ENCODE measurements at places on chromosomes 3 and 15.

DNA sequence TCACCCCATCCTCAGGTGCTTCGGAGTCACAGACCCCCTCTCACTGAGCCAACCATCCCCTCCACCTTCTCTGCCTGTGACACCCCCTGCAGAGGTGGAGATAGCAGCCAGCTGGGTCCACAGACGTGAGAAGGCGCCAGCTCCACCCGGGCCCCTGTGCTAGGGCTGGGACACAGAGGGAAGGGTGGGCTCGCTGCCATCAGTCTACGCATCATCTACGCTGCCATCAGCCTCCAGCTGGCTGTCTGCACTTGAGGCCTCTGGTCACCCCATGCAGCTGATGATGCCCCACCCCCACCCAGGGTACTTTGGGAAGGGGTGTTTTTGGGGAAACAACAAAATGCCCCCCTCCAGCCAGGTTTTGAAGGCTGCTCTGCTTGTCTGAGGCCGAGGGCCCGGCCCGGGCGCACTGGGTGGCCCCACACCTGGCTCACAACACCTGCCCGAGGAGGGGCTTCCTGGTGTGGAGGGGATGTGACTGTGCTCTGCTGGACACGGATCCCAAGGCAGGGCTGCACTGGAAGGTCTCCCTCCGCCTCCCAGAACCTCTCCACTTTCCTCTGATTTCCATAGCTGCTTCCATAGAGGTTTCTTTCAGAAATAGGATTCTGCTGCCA, 163.4 kb upstream of the IQSEC1 start:
- no peak for DNase-seq

DNA sequence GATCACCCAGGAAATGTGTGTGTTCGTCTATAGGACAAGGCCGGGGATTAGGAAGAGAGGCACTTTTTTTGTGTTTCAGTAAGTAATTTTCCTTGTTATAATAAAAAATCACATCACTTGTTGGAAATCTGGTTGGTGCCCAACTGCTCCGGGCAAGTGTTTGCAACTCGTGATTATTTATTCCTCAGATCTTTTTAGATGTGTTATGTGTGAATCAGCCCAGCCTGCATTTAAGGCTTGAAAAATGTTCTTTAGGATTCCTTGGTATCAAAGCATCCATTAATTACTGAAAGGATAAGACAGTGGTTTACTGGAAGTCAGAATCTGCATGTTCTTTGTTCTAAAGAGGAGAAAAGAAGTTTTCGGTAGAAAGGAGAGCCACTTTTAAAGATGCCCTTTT, 345.6 kb downstream of the FEZF2 start:
- no peak for DNase-seq

GRCh38 chr15:85430406-85431204, 50.2 kb downstream of the AKAP13 start:
- DNase-seq = no peak

DNA sequence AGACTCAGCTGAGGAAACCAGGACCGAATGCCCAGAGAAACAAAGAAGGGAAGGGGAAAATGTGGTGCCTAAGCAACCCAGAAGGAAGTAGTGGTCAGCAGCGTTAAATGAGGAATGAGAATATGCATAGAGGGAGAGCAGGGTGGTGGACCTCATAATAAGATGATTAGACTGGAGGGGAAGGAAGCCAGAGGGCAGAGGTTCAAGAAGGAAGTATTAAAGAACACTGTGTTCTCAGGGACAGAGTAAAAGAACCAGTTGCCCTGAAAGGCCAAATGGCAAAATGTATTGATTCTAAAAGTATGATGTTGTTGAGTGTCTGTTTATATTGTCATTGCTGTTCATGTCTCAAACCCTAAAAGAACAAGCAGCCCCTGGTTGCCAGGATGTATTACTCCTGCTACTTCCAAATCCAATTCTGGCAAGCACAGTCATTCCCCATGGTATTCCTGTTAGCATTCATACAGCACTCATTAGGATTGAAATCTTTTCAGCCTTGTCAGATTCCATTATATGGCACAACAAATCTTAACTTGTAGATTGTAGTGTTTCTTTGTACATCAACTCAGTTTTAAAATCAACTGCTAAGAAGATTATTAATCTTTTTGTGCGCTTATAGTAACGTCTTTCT, 23.4 kb downstream of the P2RY1 start:
- no peak for DNase-seq

- no peak for DNase-seq
Observed at GRCh38 chr15:40282869-40283614, at the start of gene ANKRD63. Gene ANKRD63 (minus strand): TSS chr15:40283064. CDS start chr15:40282586, 478 bp downstream.

DNA sequence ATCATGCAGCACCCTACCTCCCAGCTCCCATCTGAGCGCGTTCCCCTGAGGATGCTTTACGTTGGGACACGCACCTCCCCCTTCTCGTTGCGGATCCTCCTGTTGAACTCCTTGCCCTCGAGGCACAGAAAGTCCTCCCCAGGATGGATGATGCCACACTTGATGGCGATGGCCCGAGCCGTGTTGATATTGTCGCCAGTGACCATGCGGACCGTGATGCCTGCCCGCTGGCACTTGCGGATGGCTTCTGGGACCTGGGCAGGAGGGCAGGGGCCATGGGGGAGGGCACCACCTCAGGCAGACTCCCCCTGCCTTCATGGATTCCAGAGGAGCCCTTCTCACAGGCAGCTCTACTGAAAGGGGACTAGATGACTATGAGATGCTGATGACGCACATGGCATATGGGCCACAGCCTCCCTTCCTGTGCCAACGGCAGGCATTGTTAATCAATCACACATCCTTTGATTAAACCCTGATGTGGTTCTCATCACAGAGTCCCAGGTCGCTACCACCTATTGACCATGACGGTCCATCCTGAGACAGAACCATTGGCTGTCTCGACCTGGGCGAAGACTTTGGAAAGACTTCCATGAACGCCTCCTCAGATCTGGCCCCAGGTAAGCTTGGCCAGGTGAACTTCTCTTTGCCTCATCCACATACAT, 29.5 kb upstream of the SEC13 start:
- no peak for DNase-seq

- DNase-seq = no peak
Observed at GRCh38 chr3:66405701-66406091, 95.1 kb downstream of the LRIG1 start.

DNA sequence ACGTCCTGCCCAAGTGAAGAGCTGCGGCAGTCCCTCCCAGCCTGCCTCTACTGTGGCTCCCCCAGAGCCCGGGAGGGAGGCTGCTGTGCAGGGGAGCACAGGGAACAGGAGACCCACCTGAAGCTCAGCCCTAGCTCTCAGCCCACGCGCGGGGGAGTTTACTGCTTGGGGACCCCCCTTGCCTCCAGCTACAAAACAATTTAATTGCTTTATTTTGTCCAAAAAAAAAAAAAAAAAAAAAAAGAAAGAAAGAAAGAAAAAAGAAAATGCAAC, 78.1 kb downstream of the CLDN11 start:
- DNase-seq = no peak

GRCh38 chr15:60021589-60022378, 17.7 kb downstream of the FOXB1 start:
- DNase-seq = no peak

- DNase-seq = no peak
Observed at GRCh38 chr3:178295292-178295912, 240.8 kb upstream of the KCNMB2 start.

DNA sequence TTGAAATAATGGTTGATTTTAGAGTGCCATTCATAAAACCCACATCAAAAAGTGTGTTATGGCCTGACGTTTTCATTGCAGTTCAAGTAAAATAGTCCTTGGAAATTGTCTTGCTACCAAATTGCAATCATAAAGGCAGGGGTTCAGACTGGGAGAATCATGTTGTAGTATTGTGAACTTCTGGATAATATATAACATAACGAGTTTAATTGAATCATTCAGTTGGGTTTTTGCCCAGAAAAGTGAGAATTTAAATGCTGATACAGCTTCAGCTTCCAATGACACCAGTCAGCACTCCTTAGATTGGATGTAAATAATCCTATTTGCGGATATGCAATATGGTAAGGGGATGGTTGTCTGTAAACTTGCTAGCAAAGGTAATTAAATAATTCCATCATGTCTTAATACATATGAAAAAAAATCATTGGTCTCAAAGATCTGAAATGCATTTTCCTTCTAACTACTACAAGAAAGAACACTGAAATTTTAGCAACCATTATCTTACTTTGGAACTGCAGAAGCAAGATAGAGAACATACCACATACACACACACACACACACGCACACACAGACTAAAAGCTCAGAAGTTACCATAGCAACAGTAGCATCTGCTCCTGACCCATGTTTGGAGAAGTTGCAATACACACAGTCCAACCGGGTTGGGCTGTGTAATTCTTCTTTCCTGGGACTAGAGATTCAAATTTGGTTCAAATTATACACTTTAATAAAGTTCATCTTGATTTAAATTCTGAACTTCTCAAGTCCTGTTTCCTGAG, 686.2 kb upstream of the NR2F2 start:
- DNase-seq = no peak

- DNase-seq = peak; percentile 29
Observed at GRCh38 chr3:16174389-16174788, at the start of gene GALNT15. Gene GALNT15 (plus strand): TSS chr3:16174680. CDS start chr3:16175152, 472 bp downstream.

DNA sequence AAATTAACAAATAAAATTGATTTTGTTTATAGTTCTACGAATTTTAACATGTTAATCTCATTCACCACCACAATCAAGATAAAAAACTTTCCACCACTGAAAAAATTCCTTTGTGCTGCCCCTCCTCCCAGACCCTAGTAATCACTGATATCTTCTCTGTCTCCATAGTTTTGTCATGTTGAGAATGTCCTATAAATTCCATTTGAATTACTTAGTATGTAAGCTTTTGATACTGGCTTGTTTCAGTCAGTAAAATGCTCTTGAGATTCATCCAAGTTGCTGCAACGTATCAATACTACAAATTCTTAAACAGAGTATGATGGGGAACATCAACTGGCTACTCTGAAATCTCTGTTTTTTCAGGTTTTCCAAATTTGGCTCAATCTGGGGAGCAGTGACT, 129.6 kb downstream of the CTNNB1 start:
- no peak for DNase-seq

DNA sequence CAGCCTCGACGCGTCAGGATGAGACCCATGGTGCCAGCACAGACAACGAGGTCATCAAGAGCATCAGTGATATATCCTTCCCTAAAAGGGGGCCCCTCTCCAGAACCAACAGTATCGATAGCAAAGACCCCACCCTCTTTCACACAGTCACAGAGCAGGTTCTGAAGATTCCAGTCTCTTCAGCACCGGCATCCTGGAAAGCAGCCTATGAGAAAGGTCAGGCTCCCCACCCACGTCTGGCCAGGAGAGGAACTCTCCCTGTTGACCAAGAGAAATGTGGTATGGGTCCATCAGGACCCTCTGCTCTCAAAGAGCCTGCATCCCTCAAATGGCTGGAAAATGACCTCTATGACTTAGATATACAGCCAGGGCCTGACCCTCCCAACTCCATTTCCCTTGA, 11.6 kb downstream of the ANKRD34C start:
- no peak for DNase-seq

- no peak for DNase-seq
Observed at GRCh38 chr15:96066852-96067495, 263.5 kb upstream of the NR2F2 start.

DNA sequence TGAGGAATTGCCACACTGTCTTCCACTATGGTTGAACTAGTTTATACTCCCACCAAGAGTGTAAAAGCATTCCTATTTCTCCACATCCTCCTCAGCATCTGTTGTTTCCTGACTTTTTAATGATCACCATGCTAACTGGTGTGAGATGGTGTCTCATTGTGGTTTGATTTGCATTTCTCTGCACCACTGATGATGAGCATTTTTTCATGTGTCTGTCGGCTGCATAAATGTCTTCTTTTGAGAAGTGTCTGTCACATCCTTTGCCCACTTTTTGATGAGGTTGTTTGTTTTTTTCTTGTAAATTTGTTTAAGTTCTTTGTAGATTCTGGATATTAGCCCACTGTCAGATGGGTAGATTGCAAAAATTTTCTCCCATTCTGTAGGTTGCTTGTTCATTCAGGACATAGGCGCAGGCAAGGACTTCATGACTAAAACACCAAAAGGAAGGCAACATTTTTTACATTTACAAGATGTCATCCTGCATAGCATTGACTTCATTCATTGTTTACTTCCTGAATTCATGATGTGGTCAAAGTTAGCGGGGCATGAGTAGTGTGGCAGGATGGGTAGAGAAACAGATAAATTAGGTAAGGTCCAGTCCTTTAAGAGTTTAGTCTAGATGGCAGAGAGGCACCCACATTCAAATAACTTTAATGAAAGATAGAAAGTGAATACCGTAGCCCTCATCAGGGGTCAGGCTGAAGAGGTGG, 45.1 kb upstream of the LPP start:
- DNase-seq = no peak

DNA sequence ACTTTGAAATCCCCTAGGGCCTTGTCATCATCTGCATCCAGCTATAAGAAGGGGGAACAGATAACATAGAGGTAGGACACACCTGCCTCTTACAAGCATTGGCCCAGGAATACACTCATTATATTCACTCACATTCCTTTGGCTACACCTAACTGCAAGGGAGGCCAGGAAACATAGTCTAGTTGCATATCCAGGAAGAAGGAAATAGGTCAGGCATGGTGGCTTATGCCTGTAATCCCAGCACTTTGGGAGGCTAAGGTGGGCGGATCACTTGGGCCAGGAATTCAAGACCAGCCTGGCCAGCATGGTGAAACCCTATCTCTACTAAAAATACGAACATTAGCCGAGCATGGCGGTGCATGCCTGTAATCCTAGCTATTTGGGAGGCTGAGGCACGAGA, 48.8 kb downstream of the GTPBP8 start:
- DNase-seq = no peak

- DNase-seq = no peak
Observed at GRCh38 chr3:123640740-123641462, 56.0 kb upstream of the HACD2 start.

GRCh38 chr3:104687362-104687761, 679.3 kb upstream of the ALCAM start:
- DNase-seq = no peak

GRCh38 chr3:37519661-37520060, 342.0 kb upstream of the CTDSPL start:
- no peak for DNase-seq

DNA sequence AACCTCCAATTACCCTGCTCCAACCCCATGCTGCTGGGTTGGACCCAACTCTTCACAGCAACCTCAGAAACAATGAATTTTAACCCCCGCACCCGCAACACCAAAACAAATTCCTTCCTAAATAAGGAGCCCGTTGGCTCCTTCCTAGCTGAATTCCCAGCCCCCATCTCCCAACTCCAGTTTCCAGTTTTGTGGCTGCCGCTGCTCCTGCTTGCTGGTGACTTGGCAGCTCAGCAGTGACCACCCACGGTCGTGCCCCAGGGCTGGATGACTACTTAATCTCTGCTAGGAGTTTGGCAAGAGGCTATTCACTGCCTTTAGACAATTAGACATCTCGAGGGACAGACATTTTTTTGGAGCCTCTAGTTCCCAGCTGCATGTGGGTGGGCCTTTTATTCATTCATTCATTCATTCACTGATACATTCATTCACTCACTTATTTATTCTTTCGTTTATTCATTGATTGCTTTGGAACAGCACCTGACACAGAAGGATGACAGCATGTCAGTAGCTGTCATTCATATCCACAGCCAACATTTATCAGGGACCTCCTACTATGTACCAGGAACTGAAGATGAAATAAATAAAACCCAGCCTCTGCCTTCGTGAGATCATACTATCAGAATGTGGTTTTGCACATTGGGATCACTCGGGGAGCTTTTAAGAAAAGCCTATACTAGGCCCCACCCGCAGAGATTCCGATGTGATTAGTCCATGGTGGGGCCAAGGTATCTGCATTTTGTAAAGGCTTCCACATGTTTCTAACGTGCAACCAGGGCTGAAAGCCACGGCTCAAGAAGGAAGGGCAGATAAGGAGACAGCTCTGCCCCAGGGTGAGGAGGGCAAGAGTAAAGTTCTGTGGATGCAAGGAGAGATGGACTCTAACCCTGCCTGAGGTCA, 256.5 kb downstream of the SHQ1 start:
- no peak for DNase-seq

GRCh38 chr15:29685156-29686078, 136.9 kb downstream of the TJP1 start:
- no peak for DNase-seq

Measured in esophagus squamous epithelium (tissue), 5 donors.